ENCODE measurements at places on chromosomes 16 and 17. TPM values are rescaled to one million over a fixed set of nuclear protein-coding genes. Genes with fewer than 3 reads are reported as not detected.

DNA sequence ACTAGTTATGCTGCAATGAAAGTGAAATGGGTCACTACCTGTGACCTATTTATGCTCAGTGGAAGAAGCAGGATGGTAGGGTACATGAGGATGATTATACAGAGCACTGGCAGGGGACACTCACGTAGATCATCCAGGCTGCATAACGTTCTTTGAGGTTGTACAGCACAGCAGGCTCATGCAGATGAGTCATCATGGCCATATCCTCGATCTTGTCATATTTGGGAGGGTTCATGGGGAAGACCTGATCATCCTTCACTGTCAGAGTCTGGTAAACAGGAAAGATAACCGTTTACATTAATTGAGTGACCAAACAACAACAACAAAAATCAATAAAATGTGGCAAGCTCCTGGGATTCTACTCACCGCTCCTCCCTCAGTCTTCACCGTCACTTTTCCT lies 2.1 kb downstream of the MYH2 start:
- DNase-seq, result peak; percentile 23

GRCh38 chr17:40952154-40952553 lies 14.6 kb downstream of the KRT39 start:
- no peak for DNase-seq

DNA sequence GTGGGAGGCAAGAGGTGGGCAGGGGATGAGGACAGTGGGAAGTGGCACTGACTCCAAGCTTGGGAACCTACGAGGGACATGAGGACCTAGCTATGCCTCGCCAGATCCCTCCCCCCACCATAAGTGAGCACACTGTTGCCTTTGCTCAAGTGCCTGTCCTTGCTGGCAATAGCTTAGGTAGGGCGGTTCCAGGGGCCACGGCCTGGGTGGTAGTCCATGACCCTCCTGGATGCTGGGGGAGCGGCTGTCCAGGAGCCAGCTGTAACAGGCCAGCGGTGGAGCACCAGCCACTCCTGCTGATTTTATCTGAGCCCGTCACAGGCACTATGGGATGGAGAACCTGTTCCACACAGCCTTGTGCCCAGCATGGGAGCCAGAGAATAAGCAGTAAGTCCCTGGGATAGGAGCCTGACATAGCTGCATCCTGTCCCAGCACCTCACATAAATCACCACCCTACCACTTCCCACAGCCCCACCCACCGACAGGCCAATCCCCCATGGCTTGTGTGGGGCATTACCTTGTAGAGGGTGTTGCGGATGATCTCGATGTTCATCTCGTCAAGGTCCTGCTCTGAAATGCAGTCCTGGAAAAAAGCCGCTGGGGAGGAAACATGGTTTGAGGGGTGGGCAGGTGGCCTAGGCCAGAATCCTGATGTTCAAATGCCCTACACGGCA lies 11.8 kb downstream of the HSD11B2 start:
- DNase-seq, result no peak

The NPIPB5 gene
- 5.8 TPM for total RNA-seq

The TPPP3 gene
- 0.69 TPM for total RNA-seq

The CACNA1H gene
- total RNA-seq, result not detected

The HCFC1R1 gene
- total RNA-seq, result 47.8 TPM

Data from M059J (cell line).